ENCODE measurements at places on chromosomes 4 and X. TPM values are rescaled to one million over a fixed set of nuclear protein-coding genes. Genes with fewer than 3 reads are reported as not detected.

GRCh38 chr4:127997534-127998388, 32.6 kb downstream of the ABHD18 start:
- no peak for DNase-seq

DNA sequence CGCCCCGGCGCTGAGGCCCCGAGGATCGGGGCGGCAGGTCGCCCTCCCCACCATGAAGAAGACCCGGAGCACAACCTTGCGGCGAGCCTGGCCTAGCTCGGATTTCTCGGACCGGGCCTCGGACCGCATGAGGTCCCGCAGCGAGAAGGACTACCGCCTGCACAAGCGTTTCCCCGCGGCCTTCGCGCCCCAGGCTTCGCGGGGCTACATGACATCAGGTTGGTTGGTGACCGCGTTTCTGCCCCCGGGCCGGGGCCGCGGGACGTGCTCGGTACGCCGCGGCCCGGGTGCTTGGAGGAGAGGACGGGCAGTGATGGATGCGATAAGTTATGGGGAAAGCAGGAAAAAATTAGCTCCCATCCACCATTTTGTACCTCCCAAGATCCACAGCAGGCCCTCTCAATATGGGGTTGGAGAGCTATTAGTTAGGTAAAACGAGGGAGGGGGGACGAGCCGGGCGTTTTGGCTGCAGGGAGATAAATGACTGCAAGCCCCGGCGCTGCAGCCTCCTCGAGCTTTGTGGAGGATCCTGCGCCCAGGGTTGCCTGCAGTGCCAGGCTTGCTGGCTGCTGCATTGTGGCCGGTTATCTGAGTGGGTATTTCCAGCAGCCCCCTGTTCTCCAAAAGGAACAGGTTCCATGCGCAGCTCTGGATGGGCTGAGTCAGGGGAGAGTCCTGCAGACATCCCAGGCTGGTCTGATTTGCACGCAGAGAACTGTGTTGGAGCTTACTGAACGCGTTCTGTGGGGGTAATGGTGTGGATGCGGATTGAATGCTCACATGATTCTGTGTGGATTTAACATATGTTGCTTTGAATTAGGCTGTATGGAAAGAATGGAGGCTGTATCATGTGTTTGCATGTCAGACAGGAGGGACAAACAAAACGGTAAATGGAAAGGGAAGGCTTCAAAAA, 1.9 kb downstream of the STOX2 start:
- DNase-seq: no peak

DNA sequence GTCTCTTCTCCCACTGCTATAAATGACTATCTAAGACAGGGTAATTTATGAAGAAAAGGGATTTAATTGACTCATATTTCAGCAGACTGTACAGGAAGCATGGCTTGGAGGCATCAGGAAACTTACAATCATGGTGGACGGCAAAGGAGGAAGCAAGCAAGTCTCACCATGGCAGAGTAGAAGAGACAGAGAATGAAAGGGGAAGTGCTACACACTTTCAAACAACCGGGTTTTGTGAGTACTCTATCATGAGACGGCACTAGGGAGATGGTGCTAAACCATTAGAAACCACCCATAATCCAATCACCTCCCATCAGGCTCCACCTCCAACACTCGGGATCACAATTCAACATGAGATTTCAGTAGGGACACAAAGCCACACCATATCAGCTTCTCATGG, 11.1 kb downstream of the UBE2NL start:
- DNase-seq: no peak

- DNase-seq: no peak
Observed at GRCh38 chrX:1451661-1452515, 821 bp downstream of the ASMTL start.

- DNase-seq: no peak
Observed at GRCh38 chrX:111646515-111646914, 34.5 kb upstream of the ALG13 start.

- no peak for DNase-seq
Observed at GRCh38 chr4:101014417-101014816, 332.9 kb downstream of the PPP3CA start.

GRCh38 chrX:134525086-134525792, 65.3 kb downstream of the HPRT1 start:
- DNase-seq: no peak

GRCh38 chr4:128388352-128388630, 100.7 kb upstream of the PGRMC2 start:
- peak; percentile 78 for DNase-seq

DNA sequence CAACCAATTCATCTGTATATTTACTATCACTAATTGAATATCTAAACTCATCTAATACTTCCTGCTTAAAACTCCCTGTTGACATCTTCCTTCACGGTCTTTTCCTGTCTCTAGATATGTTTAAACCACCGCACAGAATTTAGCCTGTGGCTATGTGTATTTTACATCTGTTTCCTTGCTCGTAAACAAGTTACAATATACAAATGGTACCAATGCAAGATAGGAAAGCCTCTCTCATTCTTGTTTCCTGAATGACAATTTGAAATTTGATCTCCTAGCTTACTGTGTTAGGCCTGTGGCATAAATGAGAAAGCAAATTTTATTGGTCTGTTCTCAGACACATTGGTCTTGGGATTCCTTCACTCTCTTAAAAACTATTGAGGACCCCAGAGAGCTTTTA, 89.7 kb upstream of the PCDH7 start:
- DNase-seq: no peak

DNA sequence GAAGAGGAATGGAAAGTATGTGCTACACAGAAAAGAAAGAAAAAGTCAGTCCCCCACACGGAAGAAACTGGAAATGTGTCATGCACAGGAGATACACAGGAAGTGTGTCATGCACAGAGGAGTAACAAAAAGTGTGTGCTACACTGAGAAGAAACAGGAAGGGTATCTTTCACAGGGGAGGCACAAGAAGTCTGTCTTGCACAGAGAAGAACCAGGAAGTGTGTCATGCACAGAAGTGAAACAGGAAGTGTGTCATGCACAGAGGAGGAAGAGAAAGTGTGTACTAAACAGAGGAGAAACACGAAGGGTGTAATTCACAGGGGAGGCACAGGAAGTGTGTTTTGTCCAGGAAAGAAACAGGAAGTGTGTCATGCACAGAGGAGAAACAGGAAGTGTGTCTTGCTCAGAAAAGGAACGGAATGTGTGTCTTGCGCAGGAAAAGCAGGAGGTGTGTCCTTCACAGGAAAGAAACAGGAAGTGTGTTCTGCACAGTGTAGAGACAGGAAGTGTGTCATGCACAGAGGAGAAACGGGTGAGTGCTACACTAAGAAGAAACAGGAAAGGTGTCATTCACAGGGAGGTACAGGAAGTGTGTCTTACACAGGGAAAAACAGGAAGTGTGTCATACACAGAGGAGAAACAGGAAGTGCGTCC, 527.2 kb upstream of the PRKX start:
- DNase-seq: no peak

GRCh38 chrX:70509078-70509477, 64.4 kb downstream of the DLG3 start:
- no peak for DNase-seq

DNA sequence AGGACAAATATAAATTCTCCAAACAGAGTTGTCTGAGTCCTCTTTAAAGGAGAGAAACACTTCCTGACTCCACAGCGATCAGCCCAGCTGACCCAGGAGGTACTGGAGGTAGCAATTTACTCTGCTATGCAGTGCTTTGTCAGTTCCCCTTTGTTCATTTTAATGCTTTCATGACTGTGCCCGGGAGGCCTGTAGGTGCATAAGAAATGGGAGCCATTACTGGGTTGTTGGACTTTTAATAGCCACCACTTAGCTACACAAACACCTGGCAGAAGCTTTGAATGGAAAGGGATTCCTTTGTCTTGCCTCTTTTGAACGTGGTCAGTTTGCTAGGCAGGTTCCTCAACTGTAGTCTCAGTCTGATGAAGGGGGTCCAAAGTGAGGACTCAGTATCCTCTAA, 59.0 kb upstream of the AFF2 start:
- no peak for DNase-seq

GRCh38 chr4:24070117-24070516, 180.3 kb upstream of the PPARGC1A start:
- peak; percentile 9 for DNase-seq

- no peak for DNase-seq
Observed at GRCh38 chrX:2320580-2321327, 180.0 kb downstream of the DHRSX start.

GRCh38 chr4:1243451-1244080, 5.4 kb downstream of the CTBP1 start:
- no peak for DNase-seq

- DNase-seq: no peak
Observed at GRCh38 chr4:169612871-169613859, 782 bp upstream of the NEK1 start.

- no peak for DNase-seq
Observed at GRCh38 chr4:151888367-151888866, 127.6 kb upstream of the GATB start.

GRCh38 chr4:180512801-180513475, 1730.3 kb upstream of the TENM3 start:
- DNase-seq: no peak

DNA sequence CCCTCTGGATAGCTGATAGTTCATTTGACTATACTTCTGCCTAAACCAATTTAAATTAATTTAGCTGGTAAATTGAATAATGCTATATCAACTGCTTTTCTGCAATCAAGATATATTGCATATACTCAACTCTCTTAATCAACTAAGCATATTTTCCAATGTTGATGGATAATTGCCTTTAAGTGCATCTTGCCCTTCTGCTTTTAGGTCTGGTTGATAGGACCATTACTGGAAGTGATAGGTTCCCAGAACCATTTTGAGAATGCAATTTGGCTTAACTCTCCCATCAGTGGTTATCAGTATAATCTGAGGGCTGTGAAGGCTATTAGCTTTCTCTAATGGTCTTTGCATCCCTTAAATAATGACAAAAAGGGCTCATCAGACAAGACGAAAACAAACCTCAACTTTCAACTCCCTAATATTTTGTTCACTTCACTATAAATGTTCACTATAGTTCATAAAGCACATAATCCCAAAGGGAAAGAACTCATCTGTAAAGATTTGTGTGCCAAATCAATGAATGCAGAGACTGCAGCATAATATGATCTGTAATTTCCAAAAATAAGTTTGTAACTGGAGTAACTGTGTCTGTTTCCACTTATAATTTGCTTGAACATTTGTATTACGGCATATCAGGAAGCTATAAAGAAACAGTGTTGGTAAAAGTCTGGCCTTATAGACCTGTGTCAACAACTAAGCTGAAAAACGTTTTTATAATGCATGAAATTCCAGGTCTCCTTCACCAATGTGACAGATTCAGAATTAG, 273.6 kb downstream of the FBXO8 start:
- DNase-seq: no peak

GRCh38 chrX:3124031-3124430, 82.8 kb downstream of the ARSF start:
- DNase-seq: no peak

GRCh38 chr4:56689201-56689969, 8.3 kb upstream of the HOPX start:
- DNase-seq: no peak

DNA sequence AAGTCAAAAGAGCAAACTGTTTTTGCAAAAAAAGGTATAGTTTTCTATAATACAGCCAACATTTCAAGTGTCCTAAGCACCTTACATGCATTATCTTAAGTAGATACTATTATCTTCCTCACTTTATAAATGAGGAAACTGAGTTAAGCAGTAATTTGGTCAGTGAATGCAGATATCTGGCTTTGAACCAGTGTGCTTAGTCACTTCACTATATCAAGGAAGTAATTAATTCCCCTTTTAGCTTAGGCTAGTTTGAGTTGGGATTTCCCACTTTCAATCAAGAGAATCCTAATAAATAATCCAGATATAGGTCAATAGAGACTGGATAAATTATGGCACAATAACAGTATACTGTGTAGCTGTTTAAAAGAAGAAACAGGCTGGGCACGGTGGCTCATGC, 14.8 kb downstream of the SPINK2 start:
- DNase-seq: no peak

- no peak for DNase-seq
Observed at GRCh38 chrX:113986427-113986826, 597.5 kb upstream of the HTR2C start.

DNA sequence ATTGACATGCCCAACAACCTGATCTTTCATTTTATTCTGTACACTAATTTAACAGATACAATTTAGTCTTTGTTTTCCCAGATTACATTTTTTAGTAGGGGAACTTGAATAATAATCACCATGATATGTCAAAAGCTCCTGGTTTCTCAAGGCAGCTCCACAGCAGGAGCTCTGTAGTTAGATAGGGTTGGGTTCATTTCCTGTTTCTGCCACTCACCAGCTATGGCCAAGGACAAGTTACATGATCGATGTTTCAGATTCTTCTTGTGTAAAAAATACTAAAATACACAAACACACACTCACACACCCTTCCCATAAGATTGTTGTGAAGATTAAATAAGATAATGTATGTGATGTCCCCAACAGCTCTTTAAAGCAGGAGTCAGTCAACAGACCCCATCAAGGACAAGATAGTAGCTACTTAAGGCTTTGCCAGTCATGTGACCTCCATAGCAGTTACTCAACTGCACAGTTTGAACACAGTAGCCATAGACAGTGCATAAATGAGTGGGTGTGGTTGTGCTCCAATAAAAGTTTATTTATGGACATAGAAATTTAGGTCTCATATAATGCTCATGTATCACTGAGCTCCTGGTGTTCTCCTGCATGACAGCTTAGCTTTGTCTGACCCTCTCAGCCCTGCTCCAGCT, 18.4 kb downstream of the GUCY1A1 start:
- DNase-seq: no peak

DNA sequence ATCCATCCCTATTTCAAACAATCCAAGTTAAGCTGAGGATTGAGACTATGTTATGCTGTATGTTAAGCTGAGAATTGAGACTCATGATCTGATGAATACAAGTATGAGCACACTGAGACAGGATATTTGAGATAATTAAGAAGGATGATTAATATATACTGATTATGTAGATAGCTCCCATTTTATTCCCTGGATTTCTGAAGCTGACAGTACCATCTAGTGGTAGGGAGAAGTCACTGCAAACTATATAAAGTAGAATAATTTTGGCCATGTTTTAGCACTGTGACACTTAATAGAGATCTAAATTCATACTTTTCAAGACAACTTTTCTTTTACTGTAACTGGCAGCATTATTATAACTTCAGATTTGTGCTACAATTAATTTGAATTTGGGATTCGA, 63.8 kb upstream of the HPRT1 start:
- no peak for DNase-seq

ZNF732 gene
- polyA plus RNA-seq: 0.51 TPM

ACE2 gene
- polyA plus RNA-seq: 0.99 TPM

CTAG2 gene
- polyA plus RNA-seq: not detected

TLL1 gene
- 1.5 TPM for polyA plus RNA-seq

ATP1B4 gene
- not detected for polyA plus RNA-seq

EREG gene
- 38.7 TPM for polyA plus RNA-seq

GLRA2 gene
- polyA plus RNA-seq: not detected

TMEM47 gene
- polyA plus RNA-seq: 0.10 TPM
